ENCODE measurements at places on chromosomes 3 and 15. TPM values are rescaled to one million over a fixed set of nuclear protein-coding genes. Genes with fewer than 3 reads are reported as not detected.

RIOX2 gene
- 46.1 TPM for total RNA-seq

GRCh38 chr15:64842096-64842939 lies 603 bp downstream of the PLEKHO2 start:
- DNase-seq = no peak

GRCh38 chr3:105752791-105753415 lies 115.9 kb downstream of the CBLB start:
- peak; percentile 69 for DNase-seq

DNA sequence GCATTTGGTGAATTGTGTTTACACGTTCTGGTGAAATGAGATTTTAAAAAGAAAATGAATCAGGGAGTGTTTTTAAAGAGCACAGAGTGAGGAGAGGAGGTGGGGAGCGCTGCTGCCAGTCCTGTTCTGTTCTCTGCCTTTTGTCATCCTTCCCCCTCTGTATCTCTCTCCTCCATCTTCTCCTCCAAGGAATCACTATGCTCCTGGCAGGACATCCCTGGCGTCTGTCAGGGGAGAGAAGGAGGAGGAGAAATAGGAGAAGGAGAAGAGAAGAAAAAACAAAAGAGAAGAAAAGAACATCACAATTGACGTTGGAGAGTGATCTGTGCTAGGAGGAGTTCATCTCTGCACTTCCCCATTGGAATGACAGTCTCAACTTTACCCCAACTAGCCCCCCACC lies 627.6 kb upstream of the TBL1XR1 start:
- DNase-seq = no peak

GRCh38 chr3:58666683-58667082 lies at the start of gene FAM3D:
Gene FAM3D, minus strand, starts transcription at chr3:58666774. Its CDS starts 11,211 bp downstream, at chr3:58655563.
- no peak for DNase-seq

DNA sequence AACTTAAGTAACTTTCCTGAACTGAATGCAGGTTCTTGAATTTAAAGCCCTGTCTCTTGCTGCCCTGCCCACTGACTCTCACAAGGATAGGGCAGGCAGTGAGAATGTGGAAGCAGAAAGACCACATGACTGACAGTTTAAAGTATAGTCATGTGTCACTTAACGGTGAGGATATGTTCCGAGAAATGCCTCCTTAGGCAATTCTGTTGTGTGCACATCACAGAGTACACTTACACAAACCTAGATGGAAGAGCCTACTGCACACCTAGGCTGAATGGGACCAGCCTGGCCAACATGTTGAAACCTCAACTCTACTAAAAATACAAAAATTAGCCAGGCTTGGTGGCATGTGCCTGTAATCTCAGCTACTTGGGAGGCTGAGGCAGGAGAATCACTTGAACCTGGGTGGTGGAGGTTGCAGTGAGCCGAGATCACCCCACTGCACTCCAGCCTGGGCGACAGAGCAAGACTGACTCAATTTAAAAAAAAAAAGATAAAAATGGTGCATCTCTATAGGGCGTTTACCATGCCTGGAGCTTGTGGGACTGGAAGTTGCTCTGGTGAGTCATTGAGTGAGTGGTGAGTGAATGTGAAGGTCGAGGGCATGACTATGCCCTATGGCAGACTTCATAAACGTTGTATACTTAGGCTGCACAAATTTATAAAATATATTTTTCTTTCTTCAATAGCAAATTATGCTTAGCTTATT lies 18.9 kb upstream of the COPG1 start:
- DNase-seq = peak; percentile 85

- peak; percentile 78 for DNase-seq
These were observed 2.1 kb downstream of the TNK2 start for GRCh38 chr3:195905970-195906864.

ITPKA gene
- total RNA-seq = 3.9 TPM

DNA sequence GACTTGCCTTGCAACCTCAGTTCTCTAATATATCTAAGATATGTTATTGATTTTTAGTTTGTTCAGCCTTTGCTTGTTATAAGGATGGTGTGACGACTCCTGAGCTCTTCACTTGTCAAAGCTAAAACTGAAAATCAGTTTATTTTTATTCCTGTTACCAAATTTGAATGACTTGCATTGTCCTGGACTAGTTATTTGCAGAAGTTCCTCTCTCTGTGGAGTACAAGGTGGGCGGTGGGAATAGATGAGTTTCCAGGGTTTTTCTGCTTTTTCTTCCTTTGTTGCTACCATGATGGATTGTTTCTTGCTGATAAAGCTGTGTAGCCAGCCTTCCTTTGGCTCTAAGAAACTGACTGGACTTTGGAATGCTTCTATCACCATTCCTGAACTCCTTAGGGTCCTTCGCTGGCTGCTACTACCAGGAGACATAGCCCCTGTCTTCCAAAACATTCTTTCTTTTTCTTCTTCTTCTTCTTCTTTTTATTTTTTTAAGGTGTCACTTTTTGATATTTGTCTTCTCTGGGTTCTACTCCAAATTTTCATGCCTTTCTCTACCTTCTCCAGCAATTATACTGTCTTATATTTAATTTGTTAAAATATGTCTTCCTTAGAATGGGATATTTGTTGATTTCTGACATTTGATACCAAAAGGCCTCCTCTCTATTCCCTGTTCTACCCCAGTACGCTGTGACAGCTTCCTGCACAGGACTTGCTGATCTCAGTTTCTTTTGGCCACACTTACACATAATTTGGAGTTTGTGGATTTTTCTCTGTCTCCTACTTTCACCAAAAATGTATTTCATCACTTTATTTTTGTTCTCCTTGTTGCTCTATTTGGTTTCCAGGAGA lies 145.1 kb upstream of the THRB start:
- no peak for DNase-seq

PIK3R4 gene
- total RNA-seq = 27.0 TPM

DNA sequence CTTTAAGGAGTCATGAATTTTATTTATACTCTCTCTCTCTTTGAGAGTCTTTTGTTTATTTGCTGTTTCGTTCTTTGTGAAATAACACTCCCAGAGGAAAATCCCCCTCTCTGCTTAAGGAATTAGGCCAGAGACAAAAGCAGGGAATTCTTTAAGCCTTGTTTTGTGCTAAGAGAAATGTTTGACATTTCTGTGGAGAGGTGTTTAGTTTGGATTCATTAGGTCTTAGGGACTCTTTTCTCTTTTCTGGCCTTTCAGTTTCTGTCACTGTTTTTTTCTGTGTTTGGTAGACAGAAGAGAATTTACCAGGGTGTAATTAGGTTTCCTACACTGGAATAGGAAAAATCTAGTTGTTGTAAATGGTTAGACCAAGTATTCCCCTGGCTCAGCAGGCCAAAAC lies 241.8 kb upstream of the NR2F2 start:
- no peak for DNase-seq

DNA sequence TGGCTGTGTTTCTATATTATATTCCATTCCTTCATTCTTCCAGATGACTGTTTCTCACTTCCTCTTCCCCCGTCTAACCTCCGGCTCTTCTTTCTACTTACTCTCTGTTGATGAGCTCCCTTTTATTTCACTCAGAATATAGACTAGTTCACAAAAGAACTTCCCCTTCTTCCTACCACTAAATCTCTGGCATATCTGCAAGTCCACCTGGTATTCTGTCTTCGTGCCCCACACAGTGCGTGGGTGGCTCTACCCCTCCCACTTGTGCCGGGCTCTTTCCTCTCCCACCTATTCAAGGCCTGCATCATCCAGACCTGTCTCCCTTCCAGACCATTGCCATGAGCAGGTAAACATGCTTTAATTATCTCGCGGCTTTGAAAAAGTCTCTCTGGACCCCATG lies 73.0 kb downstream of the SCN10A start:
- no peak for DNase-seq

DNA sequence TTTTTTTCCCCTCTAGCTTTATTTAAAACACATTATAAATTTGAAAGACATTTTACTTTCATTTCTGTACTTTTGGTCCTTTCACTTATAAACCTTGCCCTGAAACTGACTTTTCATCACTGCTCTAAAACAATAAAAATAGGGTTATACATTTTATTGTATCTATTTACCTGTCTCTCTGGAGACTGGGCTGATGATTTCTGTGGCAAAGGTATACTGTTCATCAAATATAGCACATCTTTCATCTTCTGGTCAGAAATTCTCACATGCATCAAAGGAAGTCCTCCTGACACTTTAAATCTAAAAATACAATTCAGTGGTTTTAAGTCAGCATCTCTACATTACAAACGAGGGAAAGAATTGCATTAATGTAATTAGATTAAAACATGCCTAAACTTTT lies 86.1 kb downstream of the VPS13C start:
- no peak for DNase-seq

CHRNA3 gene
- not detected for total RNA-seq

RUVBL1 gene
- 59.1 TPM for total RNA-seq

CHRNA5 gene
- under 0.01 TPM for total RNA-seq

DNA sequence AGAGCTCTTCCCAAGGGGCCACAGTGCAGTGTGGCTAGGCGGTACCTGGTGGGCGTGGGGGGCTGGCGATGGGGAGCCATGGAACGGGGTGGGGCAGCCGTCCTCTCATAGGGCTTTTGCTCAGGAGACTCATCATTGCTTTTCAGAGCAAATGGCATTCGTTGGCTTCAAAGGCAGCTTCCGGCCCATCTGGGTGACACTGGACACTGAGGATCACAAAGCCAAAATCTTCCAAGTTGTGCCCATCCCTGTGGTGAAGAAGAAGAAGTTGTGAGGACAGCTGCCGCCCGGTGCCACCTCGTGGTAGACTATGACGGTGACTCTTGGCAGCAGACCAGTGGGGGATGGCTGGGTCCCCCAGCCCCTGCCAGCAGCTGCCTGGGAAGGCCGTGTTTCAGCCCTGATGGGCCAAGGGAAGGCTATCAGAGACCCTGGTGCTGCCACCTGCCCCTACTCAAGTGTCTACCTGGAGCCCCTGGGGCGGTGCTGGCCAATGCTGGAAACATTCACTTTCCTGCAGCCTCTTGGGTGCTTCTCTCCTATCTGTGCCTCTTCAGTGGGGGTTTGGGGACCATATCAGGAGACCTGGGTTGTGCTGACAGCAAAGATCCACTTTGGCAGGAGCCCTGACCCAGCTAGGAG lies 40.8 kb downstream of the MESD start:
- no peak for DNase-seq

MED12L gene
- 4.9 TPM for total RNA-seq

- DNase-seq = peak; percentile 81
These were observed 40.4 kb downstream of the WHAMM start for GRCh38 chr15:82849556-82850512.

GRCh38 chr3:135691240-135691639 lies 274.3 kb upstream of the PPP2R3A start:
- no peak for DNase-seq

DNA sequence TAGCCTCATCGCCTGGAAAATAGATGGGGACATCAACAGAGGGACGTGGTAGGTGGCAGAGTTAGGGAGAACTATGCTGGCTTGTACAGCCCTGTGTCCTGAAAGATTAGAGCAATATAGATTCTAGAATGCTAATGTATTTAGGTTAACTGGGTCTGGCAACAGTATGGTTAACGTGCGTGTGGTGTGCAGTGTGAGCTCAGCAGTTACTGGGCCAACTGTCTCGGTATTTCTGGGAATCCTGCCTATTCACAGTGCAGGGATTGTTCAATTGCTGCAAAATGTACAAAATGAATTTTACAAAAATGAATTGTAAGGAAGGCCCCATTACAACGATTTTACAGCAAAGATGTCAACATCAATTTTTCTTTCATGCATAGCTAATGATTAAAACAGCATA lies 20.6 kb downstream of the MEIS2 start:
- peak; percentile 86 for DNase-seq

GRCh38 chr3:78668302-78668701 lies 1099.5 kb downstream of the ROBO1 start:
- no peak for DNase-seq

- no peak for DNase-seq
These were observed 502.4 kb downstream of the LPP start for GRCh38 chr3:188656196-188656982.

- DNase-seq = peak; percentile 9
These were observed 86.6 kb downstream of the NR2F2 start for GRCh38 chr15:96416934-96417759.

DNA sequence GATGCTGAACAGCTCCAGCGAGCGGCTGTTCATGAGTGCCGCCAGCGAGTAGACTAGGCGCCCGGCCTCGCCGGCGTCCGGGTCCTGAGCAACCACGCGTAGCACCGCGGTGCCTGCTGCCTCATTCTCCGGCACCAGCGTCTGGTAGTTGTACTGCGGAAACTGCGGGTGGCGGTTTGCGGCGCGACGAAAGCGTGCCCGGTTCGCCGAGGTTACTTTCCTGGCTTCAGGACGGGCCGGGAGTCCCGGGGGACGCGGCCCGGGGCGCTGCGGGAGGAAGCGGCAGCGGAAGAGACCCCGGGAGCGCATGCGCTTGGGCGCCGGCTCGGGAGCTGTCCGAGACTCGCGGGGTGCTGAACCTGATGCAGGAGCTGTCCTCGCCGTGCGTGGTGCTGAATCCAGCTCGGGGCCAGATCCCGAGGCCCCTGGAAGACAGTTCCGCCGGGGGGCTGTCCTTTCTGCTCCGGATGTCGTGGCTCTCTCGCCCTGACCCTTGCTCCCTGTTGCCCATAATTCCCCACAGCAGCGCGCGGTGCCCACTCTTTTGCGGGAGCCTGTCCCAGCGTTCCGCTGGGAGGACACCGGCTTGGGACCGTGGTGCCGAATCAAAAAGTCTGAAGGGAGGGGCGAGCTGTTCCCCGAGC lies 1.1 kb downstream of the CELSR3 start:
- DNase-seq = peak; percentile 49

TMCC1 gene
- total RNA-seq = 14.6 TPM

FOXL2 gene
- under 0.01 TPM for total RNA-seq

DNA sequence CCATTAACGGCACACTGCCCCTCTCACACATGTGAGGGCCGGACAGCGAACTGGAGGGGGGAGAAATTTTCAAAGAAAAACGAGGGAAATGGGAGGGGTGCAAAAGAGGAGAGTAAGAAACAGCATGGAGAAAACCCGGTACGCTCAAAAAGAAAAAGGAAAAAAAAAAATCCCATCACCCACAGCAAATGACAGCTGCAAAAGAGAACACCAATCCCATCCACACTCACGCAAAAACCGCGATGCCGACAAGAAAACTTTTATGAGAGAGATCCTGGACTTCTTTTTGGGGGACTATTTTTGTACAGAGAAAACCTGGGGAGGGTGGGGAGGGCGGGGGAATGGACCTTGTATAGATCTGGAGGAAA lies 1.5 kb downstream of the SOX2 start:
- no peak for DNase-seq

GOLGA8T gene
- total RNA-seq = 0.26 TPM

GRCh38 chr3:10004960-10005564 lies 18.4 kb upstream of the EMC3 start:
- DNase-seq = no peak

EFCAB12 gene
- total RNA-seq = under 0.01 TPM

GRCh38 chr3:57179580-57180410 lies 14.6 kb upstream of the IL17RD start:
- DNase-seq = peak; percentile 20
